ENCODE measurements at places on chromosomes 7 and 10.

- no peak for DNase-seq
Observed at GRCh38 chr7:16647435-16647960, 1.5 kb downstream of the BZW2 start.

- no peak for DNase-seq
Observed at GRCh38 chr10:48412081-48412480, 105.6 kb downstream of the MAPK8 start.

- no peak for DNase-seq
Observed at GRCh38 chr10:3813986-3814837, 29.2 kb upstream of the KLF6 start.

GRCh38 chr7:338295-339061, 48.5 kb downstream of the FOXL3 start:
- no peak for DNase-seq

DNA sequence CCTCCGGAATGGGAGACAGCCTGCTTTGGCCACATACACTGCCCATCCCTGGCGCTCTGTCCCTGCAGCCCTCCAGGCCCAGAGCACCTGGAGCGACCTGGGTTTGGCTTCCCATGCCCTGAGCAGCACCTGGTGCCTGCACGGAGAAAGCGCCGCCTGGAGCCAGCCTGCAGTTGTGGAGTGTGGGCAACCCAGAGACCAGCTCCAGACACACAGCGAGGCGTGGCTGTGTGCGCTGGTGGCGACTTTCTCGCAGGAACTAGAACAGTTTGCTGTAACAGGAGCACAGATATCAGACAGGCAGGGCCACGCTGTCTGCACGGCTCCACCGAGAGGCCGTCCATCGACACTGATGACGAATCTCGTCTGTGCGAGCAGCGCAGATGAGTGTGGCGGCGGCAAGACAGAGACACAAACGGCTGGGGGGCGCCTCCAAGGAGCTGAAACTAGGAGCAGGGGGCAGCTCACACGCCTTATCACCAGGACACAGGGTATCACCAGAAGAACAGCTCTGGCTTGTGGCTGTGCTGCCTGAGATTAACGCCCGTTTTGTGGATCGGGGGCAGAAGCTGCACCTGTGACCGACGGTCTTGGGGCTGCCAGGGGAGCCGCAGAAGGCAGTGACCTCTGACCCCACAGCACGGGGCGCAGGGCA, 275.3 kb downstream of the DNAJB6 start:
- DNase-seq, result no peak

DNA sequence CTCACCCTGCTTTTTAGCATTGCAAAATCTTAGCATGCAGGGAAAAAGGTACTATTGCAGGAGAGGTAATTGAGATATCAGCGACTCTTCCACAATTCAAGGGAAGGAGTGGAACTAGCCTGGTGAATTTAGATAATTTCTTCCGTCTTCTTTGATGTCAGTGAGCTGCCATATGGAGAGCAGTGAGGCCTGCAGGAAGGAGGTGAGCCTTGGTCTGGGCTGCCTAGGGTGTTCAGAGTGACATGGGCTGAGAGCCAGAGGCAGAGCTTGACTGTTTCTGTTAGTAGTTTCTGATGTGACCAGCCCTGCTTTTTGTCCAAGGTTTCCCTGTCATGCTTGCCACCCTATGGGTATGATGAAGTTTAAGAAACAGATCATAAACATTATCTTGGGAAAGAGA, 28.6 kb downstream of the KAT6B start:
- DNase-seq, result peak; percentile 18

DNA sequence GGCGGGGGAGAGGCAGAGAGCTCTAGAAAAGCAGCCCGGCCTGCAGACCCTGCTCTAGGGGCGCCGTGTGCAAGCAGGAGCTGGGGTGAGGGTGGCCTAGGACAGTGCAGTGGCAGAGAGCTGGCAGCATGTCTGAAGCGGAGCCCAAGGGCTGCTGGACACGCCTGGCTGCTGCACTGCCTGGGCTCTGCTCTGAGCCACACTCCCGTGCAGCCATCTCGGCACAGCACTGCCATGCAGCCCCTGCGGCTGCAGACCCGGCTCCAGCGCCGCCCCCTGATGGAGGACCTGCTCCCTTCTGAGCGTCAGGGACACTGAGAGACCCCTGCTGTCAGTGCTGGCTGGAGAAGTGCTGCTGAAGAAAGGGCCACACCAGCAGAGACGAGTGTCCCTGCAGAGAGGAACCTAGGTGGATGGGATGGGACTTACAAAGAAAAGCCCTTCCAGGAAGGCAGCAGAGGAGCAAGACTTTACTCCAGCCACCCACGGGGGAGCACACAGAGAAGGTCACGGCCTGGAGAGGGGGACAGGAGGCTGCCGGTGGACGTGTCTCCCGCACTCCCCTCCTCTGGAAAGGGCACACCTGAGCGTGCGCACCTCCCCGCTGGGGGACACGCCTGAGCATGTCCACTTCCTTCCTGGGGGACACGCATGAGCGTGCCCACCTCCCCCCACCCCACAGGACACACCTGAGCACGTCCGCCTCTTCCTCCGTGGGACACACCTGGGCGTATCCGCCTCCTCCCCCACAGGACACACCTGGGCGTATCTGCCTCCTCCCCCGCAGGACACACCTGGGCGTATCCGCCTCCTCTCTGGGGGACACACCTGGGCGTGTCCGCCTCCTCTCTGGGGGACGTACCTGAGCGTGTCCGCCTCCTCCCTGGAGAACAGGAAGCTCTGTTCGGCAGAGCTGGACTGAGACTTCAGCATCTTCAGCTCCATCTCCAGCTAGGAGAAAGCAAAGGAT, 252.9 kb downstream of the MAD1L1 start:
- DNase-seq, result peak; percentile 81

GRCh38 chr7:25215694-25216335, 12.5 kb downstream of the NPVF start:
- DNase-seq, result no peak

DNA sequence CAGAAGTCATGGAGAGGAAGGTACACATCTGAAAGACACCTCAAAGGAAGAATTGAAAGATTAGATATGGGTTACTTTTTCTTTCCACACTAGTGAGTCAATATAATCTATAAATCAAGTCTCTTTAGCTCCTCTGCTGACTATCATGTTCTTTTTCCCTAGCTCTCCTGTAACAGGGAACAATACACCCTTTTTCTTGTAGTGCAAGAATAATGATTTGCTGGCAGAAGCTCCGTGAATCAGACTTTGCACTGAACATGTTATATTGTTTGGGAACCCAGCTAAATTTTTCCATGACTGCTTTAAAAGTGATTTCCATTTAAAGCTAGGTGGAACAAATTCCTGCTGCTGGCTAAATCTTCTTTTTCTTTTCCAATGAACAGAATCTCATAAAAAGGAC, 756.6 kb upstream of the C7orf33 start:
- no peak for DNase-seq

GRCh38 chr7:36961693-36962092, 237.4 kb upstream of the AOAH start:
- no peak for DNase-seq

DNA sequence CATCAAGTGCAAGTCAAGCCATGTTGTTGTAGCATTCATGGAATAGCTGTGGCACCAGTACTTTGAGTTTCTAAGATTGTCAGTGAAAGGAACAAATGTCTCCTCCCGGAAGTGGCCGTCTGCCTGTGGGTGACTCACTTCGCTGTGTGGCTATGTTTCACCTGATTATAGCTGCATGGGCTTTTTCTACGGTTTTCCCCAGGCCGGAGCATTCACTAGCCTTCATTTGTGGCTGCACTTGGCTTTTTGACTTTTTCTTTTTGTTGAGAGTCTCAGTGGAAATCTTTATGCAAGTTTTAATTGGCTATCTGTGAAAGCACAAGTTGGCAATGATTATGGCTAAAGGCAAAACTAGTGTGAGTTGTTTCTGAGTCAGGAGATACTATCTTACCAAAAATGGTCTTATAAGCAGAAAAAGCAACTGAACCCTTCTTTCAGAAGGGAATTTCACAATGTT, 35.0 kb downstream of the SRI start:
- no peak for DNase-seq

DNA sequence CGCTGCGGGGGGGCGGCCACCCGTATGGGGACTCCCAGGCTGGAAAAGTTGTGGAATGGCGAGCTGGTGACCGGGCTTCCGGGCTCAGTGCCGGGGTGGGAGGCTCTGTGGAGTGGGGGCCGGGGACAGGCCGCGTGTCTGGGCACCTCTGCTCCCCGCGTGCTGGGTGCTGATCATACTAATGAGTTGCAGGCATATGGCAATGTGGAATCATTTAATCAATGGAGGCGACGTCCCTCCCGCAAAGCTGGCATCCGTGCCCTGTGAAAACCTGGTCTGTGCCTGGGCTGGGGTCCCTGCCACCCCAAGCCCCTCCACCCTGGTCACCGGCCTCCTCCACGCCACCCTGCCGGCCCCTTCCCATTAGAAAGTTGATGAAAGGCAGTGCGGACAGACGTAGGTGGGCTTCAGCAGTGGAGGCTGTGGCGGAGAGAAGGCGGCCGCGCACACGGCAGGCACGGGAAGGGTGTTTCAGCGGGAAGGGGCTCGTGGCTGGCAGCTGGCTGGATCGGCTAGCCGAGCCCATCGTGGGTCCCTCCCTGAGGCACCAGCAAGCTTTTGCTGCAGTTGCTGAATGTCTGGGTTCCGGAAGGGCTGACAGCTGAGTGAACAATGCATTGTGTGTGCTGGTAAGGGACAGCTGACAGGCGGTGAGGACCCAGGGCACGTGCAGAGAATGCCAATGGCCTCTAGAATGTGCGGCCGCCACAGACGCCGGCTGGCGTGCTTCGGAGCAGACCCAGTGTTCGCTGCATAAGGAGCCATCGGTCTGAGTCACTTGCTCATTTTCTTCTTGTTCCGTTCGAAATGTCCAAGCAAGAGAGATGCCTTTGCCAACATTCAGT, 1.5 kb downstream of the ADGRA1 start:
- DNase-seq, result no peak

GRCh38 chr7:112714917-112715316, 75.3 kb downstream of the TMEM168 start:
- no peak for DNase-seq

DNA sequence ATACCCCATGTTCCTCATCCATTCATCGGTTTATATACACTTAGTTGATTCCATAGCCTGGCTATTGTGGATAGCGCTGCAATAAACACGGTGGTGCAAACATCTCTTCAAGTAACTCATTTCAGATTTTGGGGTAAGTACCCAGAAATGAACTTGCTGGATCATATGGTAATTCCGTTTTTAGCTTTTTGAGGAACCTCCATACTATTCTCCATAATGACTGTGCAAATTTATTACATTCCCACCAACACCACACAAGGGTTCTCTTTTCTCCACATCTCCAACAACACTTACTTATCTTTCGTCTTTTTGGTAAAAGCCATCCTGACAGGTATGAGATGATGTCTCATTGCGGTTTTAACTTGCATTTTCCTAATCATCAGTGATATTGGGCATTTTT, 3.7 kb downstream of the NPFFR1 start:
- DNase-seq, result no peak

DNA sequence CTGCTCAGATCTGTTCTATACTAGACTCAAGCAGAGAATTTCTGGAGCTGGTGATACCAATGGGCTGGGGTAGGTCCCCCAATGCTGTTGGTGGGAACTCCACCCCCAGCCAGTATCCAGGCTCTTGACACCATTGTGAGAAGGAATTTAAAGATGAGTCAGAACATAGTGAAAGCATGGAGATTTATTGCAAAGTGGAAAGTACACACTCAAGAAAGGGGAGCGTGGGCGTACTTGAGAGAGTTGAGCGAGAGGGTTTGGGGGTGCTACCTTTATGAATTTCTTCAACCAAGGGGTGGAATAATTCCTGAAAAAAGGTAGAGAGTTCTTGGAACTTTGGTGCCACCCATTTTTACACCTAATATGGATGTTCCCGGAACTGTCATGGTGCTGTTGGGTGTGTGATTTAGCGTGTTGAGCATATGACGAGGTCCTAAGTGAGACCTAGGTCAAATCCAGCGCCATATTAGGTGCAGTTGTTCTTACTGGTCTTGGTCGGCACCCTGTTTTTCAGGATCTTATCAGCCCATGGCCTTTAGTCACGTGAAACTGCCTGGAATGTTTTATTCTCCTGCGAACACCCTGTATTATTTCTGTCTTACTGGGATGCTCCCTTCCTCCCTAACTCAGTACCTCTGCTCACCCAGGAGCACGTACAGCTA, 122.0 kb upstream of the AHR start:
- DNase-seq, result no peak

DNA sequence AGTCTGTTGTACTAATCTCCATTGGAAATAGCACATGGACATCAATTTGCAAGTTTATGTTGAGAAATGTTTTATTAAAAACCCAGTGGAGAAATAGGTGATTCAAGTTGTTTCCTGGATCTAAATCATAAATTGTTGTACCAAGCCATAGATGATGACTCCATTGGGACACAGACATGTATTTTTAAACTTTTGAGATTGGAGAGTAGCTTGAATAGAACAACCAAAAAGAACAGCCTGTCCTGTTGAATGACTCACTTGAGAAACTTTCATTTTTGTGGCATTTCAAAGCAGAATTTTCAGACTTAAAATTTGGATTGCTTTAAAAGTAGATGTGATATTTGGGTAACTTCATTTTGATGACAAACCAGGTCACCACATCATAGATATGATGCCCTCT, 197.5 kb downstream of the GPAM start:
- DNase-seq, result no peak

- DNase-seq, result peak; percentile 11
Observed at GRCh38 chr7:135147341-135147898, 452 bp upstream of the TMEM140 start.

DNA sequence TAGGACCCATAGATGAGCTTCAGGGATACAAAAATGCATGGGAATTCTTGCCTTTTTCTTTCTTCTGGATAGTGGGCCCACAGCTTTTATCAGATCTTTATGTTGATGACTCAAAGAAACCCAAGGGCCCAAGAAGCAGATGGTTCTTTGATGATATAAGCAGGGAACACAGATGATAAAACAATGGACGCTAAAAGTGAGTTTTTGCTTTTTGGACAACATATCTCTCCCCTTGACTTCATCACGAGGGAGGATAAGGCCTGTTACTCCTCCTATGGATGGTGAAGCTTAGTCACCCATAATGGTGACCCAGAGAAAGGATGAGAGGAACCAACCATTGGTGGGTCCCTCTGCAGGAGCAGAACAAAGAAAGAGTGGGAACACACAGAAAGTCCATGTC, 6.5 kb upstream of the OGA start:
- no peak for DNase-seq

DNA sequence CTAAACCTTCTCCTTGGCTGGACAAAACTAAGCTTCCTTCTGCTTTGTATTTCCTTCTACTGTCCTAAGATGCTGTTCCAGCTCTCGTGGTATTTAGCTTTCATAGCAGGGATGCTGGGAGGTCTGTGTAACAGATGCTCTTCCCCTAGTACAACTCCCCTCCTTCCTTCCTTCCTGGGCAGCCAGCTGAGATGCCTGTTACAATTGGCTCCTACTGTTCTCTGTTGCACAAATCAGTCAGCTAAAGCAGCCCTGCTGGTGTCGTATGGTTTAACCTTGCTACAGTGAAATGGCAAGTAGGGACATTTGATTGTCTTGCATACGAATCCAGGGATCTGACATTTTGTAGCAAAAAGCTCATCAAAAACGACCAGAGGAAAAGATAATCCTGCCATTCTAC, 143.8 kb downstream of the ARHGAP21 start:
- DNase-seq, result no peak

Measured in GM20000 (cell line).